ENCODE measurements at places on chromosomes 5 and 9. TPM values are rescaled to one million over a fixed set of nuclear protein-coding genes. Genes with fewer than 3 reads are reported as not detected.

- no peak for DNase-seq
Observed at GRCh38 chr5:144463481-144464223, 293.0 kb downstream of the KCTD16 start.

- DNase-seq = peak; percentile 96
Observed at GRCh38 chr9:115211413-115212124, 93.6 kb upstream of the TNC start.

GRCh38 chr5:112004867-112005622 is 248.1 kb upstream of the NREP start:
- peak; percentile 91 for DNase-seq

DNA sequence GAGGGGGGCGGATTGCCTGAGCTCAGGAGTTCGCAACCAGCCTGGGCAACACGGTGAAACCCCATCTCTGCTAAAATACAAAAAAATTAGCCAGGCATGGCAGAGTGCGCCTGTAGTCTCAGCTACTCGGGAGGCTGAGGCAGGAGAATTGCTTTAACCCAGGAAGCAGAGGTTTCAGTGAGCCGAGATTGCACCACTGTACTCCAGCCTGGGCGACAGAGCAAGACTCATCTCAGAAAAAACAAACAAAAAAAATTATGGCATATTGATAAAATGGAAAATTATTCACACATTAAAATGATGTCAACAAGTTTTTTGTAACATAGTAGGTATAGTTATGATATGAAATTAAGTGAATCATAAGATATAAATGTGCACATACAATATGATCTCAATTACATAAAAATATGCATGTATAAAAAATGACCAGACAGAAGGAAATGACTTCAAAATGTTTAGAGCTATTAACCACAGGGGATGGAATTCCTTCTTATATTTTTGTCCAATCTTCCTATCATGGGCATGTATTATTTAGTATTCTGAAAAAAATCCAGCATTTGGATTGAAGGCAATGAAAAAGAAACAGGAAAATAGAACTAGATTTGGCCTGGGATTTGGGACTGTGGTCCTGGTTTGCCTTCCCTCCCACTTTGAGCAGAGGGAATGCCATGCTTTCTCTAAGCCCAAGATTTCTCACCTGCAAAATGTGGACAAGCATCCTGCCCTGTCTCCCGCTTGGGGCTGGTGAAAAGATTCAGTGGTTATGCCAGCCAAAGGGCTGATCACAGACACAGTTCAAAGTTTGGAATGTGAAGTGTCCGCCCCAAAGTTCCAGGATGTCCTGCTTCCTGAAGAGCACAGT is 19.5 kb downstream of the SPAAR start:
- no peak for DNase-seq

DNA sequence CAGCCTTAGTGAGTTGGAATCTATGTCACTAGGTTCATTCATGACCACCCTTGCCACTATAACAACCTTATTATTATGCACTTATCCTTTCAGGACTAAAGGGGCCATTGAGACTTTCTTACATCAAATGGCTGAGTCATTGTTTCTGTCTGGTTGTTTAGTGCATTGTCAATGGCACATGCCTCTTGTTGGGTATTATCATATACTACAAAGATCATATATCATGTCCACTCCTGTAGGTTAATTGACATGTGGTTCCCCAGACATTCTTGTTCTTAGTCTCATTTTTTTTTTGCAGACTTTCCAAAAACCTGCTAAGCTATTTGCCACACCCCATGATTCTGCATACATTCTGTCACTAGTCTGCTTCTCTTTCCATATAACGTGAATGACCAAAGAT is 66.7 kb upstream of the PRDM9 start:
- no peak for DNase-seq

- peak; percentile 70 for DNase-seq
Observed at GRCh38 chr5:17379100-17379951, 118.7 kb upstream of the TAF11L2 start.

- no peak for DNase-seq
Observed at GRCh38 chr9:109584205-109584604, 86.1 kb upstream of the PTPN3 start.

DNA sequence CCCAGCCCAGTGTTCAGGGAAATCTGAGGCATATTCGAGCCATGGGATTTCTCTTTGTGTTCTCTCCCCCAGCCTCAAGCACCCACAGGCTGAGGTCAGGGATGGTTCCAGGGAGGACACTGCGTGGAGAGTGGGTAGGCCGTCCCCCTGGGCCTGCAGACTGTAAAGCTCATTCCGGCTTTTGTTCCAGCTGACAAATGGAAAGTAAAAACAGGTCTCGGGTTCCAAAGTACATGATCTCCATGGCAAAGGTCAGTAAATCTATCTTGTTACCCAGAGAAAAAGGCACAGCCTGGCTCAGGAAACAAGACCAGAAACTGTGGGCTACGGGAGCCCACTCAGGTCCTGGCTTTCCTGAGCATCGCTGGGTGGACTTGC is 116.2 kb downstream of the ROR2 start:
- no peak for DNase-seq

- peak; percentile 37 for DNase-seq
Observed at GRCh38 chr5:78624011-78624541, 24.5 kb downstream of the LHFPL2 start.

- no peak for DNase-seq
Observed at GRCh38 chr5:6755519-6755918, 42.3 kb downstream of the TENT4A start.

DNA sequence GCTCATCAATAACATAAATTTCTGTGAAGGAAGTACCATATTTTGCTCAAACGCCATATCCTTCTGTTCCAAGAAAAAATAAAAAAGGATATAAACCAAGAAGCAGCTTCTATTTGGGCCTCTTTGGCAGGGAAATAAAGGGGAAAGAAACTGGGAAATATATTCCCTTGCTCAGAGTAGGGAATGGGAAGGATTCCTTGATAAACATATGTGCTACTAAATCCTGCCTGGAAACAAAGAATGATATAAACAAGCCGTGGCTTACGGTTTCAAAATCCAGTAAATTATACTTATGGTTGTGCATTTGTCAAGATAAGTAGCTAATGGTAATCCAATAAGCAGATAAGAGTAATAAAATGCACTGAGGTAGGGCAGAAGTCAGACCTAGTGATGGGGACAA is 481.6 kb downstream of the NTRK2 start:
- no peak for DNase-seq

DNA sequence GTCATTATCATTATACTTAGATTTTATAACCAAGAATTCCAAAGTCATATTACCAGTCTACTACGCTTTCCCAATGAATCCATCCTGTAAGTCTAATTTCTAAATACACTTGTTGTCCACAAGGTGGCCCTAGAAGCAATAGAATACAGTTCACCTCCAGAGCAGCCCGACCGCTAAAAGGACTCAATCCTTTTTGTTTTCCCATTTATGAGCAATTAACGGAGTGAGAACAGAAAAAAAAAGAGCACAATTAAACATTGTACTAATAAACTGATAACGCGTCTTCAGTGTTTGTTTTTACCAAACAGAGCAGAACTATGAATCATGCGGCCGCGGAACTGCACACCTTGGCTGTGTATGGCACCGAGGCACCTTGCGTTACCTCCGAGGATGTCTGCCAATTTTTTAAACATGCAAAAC is 160.7 kb upstream of the DAPK1 start:
- DNase-seq = peak; percentile 68

GRCh38 chr9:18441261-18441660 is 32.7 kb upstream of the ADAMTSL1 start:
- DNase-seq = peak; percentile 35

DNA sequence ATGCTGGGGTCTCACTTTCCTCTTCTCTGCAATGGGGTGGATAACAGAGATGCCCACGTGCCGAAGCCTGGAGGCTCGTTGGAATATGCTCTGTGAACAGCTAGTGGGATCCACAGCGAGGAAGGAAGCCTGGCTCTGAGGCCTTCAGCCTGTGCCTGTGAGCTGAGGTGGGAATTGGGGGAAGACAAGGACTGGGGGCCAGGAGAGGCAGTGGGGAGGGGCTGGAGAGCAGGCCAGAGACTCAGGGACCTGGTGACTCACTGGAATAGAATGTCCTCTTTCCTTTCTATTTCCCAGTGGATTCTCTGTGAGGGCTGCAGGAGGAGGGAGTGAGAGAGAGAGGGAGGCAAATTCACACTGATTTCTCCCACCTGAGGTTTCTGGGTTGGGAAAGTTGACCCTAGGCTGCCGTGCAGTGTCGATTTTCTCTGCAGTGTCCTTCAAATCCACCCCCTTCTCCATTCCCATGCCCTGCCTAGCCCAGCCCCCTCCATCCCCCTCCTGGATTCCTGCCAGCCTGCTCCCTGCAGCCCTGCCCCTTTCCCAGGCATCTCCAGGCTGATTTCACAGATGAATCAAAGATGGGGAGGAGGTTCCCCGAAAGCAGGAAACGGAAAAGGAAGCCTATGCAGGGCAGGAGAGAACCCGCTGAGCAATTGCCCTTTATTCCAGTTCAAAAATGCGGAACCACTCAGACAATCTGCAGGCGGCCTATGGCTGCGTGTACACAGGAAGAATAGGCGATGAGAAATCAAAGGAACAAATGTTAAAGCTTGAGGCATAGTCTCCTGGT is 1.4 kb upstream of the SPAAR start:
- DNase-seq = peak; percentile 90

GRCh38 chr9:123401879-123402513 is 46.0 kb downstream of the CRB2 start:
- peak; percentile 20 for DNase-seq

GRCh38 chr5:156920861-156921431 is 42.1 kb downstream of the TIMD4 start:
- DNase-seq = no peak

DNA sequence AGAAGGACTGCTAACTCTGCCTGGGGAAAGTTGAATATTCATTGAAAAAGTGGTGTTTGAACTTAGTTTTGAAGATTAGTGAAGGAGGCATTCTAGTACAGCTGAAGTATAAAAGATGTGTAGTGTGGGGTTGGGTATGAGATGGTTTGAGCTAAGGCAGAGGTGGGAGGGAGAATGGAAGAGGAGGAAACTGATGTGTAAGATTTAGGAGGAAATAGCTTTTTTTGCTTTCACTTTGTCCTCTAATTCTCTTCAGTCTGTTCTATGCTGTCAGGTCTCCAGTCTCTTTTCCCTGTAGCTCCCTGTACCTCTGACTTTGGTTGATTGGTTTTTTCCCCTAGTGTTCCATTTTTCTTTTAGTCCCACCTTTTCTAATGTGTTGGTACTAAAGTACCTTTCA is 9.0 kb downstream of the CREBRF start:
- DNase-seq = no peak

KCNV2 gene
- total RNA-seq = not detected

OLFML2A gene
- total RNA-seq = 148 TPM

SPINK1 gene
- total RNA-seq = not detected

MELK gene
- total RNA-seq = 12.3 TPM

PAEP gene
- 0.39 TPM for total RNA-seq

C1QTNF2 gene
- 0.64 TPM for total RNA-seq

PCDHAC1 gene
- 5.9 TPM for total RNA-seq

KIF12 gene
- 0.34 TPM for total RNA-seq

CTXN3 gene
- total RNA-seq = not detected

KIAA0825 gene
- 2.9 TPM for total RNA-seq

CBY3 gene
- not detected for total RNA-seq

CKMT2 gene
- 0.18 TPM for total RNA-seq
